Stomach (tissue), 19 donors: ENCODE measurements at places on chromosomes 7 and 10. TPM values are rescaled to one million over a fixed set of nuclear protein-coding genes. Genes with fewer than 3 reads are reported as not detected.
A peak's percentile ranks its signal among the peaks of the same experiment; 100 is the strongest.

DNA sequence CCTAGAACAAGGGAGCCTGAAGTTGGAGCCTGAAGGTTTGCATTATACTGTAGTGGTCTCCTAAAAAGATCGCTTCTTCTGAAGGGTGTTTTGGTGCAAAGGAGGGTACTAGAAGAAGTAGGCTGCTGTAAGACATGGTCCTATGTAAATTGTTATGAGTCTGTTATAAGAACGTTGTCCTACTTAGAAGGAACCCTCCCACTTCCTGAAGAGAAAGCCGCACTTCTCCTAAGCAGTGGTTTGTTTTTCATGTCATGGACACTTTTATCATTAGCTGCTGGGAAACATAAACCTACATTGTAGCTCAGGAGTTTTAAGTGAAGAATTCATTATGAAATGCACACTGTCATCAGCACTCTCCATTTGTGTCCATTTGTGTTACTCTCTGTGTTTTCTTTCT lies 129.1 kb upstream of the ITGB1 start:
- H3K4me1 ChIP-seq, result no peaks in the 10 kb centered on the region
- H3K4me3 ChIP-seq, result no peak overlapping the region
- H3K27me3 ChIP-seq, result no peaks in the 10 kb centered on the region
- DNase-seq, result no peak

GRCh38 chr7:34224281-34224680 lies 318.9 kb downstream of the BMPER start:
- H3K4me3 ChIP-seq, result no peak overlapping the region
- H3K27ac ChIP-seq, result no peak overlapping the region
- no peaks in the 10 kb centered on the region for H3K4me1 ChIP-seq
- no peak for DNase-seq

GRCh38 chr10:73339436-73339835 lies 19.2 kb downstream of the CFAP70 start:
- no peaks in the 10 kb centered on the region for H3K27me3 ChIP-seq
- no peak overlapping the region for H3K4me3 ChIP-seq
- no peak for DNase-seq
- no peaks in the 10 kb centered on the region for H3K4me1 ChIP-seq
- H3K27ac ChIP-seq, result no peak overlapping the region

DNA sequence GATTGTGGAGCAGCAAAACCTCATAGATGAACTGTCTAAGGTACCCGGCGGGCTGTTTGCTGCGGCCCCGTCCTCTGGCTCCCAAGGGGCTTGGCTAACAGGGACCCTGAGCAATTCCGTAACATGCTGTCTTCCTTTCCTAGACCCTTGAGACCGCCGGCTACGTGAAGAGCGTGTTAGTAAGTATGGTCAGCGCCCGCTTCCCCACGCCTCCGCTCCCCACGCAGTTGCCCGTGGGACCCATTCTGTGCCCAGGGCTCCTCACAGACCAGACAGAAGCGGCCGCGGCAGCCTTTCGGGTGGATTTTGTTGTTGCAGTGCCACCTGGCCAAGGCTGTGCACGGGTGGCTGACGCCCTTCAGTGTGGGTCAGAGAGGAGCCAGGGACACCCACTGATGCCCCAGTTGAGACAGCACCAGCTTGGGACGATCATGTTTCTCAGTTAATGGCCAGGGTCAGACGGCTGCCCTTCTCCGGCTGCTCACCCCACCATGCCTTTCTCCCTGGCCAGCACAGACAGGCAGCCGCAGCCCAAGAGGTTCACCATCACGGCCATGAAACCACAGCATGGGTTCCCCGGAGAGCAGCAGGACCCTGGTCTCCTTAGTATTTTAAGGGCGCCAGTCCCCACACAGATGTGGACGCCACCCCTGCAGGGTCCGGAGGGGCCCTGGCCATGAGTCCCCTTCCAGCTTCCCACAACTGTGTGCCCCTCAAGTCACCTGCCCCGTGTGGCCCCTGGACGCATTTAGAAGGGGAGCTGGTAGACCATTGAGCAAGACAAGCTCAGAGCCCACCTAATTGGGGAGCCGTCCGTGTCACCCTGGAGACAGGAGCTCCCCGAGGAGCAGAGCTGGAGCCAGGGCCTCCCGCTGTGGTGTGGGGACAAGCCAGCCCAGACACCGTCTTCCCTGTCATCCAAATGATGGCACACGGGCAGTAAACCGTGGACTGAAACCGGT lies 49.4 kb upstream of the DPYSL4 start:
- peaks cover 3% of the 10 kb centered on the region for H3K4me1 ChIP-seq
- peaks cover 18% of the 10 kb centered on the region for H3K27me3 ChIP-seq
- no peaks in the 10 kb centered on the region for H3K36me3 ChIP-seq
- no peak overlapping the region for H3K4me3 ChIP-seq
- no peak for DNase-seq

DNA sequence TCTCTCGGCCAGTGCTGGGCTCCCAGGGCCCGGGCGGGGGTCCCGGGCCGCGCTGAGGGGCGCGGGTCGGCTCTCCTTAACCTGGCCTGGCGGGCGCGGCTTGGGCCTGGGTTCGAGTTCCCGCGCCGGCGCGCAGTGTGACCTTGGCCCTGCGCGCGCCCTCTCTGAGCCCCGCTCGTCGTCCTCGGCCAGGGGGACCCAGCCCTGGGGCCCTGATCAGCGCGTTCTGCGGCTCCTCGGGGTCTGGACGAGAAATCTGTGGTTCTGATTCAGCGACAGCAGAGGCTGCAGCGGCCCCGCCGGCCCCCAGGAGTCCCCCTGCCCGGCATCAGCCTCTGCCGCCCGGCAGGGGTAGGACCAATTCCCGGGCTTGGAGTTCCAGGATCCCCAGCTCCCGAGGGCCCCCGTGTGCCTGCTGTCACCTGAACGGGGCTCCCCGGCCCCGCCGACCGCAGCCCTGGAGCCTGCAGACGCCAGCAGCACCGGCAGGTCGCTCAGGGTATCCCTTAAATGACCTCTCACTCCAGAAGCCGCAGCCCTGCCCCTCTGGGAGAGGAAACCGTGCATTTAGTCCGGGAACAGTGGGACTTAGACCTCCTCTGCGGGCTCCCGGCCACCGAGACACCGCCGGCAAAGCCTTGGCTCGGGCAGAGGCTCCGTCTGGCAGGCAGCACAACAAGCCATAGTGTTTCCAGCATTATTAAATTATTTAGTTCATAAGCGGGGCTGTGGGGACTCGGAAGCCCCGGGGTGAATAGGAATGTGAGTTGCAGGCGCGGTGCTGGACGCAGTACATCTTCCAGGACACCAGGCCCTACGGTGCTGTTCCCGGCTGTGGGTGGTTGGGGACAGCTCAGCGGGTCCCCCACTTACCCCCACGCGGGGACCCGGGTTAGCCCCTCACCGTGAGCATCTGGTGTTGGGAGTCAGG lies 572 bp downstream of the CHST12 start:
- H3K4me3 ChIP-seq, result peak overlapping the region; percentile 96
- peaks cover 85% of the 10 kb centered on the region for H3K4me1 ChIP-seq
- no peaks in the 10 kb centered on the region for H3K36me3 ChIP-seq

DNA sequence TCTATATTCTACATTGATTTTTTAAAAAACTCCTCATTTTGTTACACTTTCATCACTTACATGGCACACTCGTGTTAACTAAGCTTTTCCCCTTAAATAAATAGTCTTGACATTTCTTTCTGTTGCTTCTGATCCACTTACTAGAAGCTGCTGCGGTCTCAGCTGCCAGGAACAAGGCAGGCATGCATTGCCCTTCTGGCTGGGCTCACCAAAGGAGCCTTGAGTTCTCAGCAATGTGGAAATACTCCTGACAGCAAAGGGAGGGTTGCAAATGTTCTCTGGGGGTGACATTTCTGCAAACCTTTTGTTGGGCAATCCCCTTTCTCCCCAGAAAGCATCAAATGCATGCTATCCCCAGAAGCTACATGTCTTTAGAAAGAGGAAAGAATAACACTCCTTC lies 350.1 kb downstream of the PRPF18 start:
- H3K36me3 ChIP-seq, result no peaks in the 10 kb centered on the region
- H3K4me1 ChIP-seq, result no peaks in the 10 kb centered on the region
- no peak overlapping the region for H3K27ac ChIP-seq
- no peak for DNase-seq

DNA sequence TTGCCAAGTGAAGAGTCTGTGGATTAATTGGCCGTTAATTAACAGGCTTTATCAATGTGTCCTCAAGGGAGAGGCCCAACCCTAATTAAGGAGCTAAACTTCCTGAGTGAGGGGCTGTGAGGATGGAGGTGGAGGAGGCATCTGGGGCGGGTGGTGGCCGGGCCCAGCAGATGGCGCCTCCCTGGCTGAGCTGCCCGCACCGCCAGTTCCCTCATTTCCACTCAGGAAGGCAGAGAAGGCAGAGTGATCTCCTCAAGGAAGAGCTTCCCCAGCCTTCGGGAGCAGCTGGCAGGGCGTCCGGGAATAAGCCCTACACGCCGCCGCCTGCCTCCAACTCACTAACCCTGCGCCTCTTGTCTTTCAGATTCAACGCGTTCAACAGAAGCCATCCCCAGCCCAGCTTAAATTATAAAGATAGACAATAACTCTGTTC lies 112.2 kb downstream of the CYTH3 start:
- H3K36me3 ChIP-seq, result peaks cover 80% of the 10 kb centered on the region
- no peaks in the 10 kb centered on the region for H3K4me1 ChIP-seq
- no peak overlapping the region for H3K4me3 ChIP-seq
- peak overlapping the region; percentile 10 for H3K27ac ChIP-seq
- H3K27me3 ChIP-seq, result no peaks in the 10 kb centered on the region

DNA sequence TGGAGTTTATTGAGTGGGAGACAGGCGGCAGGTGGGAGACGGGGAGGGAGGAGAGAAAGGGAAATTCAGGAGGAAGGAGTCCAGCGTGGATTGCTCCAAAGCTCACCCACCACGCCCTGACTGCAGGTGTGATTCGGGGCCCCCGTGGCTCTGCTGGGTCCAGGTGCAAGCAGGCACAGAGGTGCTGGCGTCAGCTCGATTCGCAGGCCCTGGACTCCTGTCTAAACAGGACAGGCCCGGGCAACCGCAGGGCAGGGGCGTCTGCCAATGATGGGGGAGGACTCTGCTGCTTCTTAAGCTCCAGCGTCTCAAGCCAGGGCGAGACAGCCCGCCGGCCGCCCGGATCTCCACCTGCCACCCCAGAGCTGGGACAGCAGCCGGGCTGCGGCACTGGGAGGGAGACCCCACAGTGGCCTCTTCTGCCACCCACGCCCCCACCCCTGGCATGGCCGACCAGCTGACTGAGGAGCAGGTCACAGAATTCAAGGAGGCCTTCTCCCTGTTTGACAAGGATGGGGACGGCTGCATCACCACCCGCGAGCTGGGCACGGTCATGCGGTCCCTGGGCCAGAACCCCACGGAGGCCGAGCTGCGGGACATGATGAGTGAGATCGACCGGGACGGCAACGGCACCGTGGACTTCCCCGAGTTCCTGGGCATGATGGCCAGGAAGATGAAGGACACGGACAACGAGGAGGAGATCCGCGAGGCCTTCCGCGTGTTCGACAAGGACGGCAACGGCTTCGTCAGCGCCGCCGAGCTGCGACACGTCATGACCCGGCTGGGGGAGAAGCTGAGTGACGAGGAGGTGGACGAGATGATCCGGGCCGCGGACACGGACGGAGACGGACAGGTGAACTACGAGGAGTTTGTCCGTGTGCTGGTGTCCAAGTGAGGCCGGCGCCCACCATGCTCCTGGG lies at the start of gene CALML3:
Gene CALML3 (plus strand): TSS at position 321 of the 920 bp plus-strand sequence. CDS start 125 bp downstream, at position 446.
- H3K27me3 ChIP-seq, result no peaks in the 10 kb centered on the region
- peak; percentile 20 for DNase-seq
- H3K36me3 ChIP-seq, result no peaks in the 10 kb centered on the region
- H3K4me3 ChIP-seq, result no peak within 1 kb of the TSS

RGR gene
- total RNA-seq, result not detected

EPHA1 gene
- total RNA-seq, result 31.9 TPM

- DNase-seq, result peak; percentile 65
- no peaks in the 10 kb centered on the region for H3K27me3 ChIP-seq
- H3K4me1 ChIP-seq, result peaks cover 27% of the 10 kb centered on the region
- no peaks in the 10 kb centered on the region for H3K36me3 ChIP-seq
- H3K4me3 ChIP-seq, result peak overlapping the region; percentile 37
Measured at GRCh38 chr10:68600041-68600778, 40.1 kb downstream of the TET1 start.

MKRN1 gene
- 85.7 TPM for total RNA-seq

- no peak overlapping the region for H3K4me3 ChIP-seq
- no peak overlapping the region for H3K27ac ChIP-seq
- H3K27me3 ChIP-seq, result no peaks in the 10 kb centered on the region
- no peaks in the 10 kb centered on the region for H3K36me3 ChIP-seq
- no peak for DNase-seq
- H3K4me1 ChIP-seq, result peaks cover 5% of the 10 kb centered on the region
Measured at GRCh38 chr7:42689626-42690025, 222.2 kb downstream of the C7orf25 start.

DNA sequence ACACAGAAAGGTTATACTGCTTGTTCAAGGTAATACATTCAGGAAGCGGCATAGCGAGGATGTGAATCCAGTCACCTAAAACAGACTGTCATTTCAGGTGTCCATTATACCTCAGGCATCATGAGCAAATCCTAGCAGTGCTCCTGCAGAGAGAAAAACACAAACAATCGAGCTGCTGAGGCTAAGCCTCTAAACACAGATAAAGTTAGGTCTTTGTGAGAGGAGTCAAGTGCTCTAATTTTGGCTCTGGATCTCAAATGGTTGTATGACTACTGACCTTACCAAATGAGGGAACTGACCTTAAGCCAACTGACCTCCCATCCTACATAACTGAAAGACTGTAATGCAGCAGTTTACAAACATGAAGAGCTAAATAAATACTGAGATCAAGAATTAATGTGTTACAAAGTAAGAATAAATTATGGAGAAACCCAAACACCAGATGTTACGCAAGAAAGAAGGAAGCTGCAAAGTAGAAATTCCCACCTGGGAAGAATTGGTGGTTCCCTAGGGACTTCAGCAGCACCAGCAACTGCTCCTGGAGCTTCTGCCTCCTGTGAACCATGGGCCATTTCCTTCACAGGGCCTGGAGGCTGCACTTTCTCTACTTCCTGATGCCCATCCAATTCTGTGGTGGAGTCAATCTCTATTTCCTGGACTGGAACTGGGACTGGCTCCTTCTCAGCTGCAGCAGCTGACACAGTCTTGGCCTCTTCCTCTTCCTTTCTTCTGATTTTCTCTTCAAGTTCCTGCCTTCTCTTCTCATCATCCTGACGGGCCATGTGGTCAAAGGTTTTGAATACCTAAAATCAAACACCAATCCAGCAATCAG lies 5.8 kb downstream of the NUDCD3 start:
- no peaks in the 10 kb centered on the region for H3K27me3 ChIP-seq
- no peak overlapping the region for H3K27ac ChIP-seq
- no peak for DNase-seq

GRID2IP gene
- 0.37 TPM for total RNA-seq
